ENCODE measurements at places on chromosomes 7 and 10.

DNA sequence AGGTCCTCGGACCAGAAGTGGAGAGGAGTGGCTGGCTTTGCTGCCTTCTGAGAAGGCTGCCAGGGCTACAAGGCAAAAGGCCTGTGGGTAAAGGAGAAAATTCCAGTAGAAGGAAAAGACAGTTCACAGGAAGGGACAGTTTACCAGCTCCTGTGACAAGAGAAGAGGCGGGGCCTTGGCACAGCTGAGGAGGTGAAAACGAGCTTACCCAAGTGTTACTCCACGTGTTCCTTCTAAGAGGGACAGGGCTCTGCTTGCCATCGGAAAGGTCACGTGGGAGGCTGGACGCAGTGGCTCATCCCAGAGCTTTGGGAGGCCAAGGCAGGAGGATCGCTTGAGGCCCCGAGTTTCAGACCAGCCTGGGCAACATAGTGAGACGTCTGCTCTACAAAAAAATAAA is 129.4 kb upstream of the ZNF746 start:
- DNase-seq: no peak

DNA sequence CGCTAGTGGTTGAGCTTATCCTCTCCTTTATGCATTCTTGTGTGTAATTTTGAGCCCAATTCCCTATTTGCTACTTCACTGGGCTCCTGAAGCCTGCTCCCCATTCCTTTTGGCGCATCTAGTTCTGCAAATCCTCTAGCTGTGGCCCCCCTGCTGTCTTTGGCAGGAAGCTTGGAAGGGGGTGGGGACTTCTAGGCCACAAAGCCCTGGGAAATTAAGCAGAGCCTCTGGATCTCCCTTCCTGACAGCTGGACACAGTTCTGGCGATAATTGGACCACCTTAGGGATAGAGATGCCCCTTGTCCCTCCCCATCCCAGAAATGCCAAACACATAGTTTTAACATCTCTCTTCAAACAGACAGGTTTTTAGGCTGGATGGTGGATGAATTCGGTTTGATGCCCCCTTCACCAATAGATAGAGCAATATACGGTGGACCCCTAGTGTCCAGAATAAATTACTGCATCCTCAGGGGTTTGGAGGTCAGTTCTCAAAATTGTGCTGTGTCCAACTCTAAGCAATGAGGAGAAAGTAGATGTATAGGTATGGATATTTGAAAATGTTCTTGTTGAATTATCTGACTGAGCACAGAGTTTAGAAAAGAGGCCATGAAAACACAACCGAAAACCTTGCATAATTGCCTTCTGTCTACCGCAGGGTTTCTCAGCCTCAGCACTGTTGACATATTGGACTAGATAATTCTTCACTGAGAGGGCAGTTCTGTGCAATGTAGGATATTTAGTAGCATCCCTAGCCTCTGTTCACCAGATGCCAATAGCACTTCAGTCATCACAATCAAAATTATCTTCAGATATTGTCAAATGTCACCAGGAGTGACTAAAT is 75.5 kb downstream of the PAPSS2 start:
- DNase-seq: no peak

- no peak for DNase-seq
Measured at GRCh38 chr7:116906391-116906790, 44.0 kb downstream of the CAPZA2 start.

- DNase-seq: no peak
Measured at GRCh38 chr7:26117142-26117807, 34.7 kb upstream of the NFE2L3 start.

DNA sequence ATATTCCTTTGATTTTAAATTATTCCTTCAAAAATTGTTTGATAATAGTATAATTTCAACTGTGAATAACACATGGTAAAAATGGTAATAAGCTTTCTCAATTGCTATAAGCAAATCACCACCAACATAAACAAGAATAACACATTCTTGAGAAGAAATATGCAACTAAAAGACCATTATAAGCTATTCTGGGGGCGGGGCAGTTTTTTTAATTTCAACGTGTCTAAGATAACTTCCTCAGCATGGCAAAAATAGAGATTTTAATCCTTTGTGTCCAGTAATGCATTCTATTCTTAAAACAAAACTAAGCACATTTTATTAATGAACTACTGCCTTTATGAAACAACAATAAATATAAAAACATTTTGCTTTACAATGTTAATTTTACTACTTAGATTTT is 1.5 kb downstream of the DNAJC12 start:
- no peak for DNase-seq

DNA sequence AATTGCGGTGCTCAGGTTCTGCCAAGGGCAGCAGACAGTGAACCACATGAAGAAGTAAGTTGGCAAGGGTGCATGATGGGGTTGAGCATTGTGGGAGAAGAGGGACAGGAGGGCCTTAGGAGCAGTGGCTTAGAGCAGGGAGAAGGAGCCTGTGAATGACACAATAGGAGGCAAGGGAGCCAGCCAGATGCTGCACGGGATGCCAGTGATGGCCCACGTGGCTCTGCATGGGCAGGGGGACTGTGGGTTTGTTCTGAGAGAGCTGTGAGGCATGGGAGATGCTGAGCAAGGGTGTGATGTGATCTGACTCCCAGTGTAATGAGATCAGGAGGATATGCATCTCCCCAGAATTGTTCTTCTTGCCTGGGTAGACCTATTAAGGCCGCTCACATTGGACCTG is 60.9 kb downstream of the C10orf90 start:
- DNase-seq: no peak

- DNase-seq: no peak
Measured at GRCh38 chr10:89367529-89367928, 10.3 kb upstream of the IFIT1B start.

DNA sequence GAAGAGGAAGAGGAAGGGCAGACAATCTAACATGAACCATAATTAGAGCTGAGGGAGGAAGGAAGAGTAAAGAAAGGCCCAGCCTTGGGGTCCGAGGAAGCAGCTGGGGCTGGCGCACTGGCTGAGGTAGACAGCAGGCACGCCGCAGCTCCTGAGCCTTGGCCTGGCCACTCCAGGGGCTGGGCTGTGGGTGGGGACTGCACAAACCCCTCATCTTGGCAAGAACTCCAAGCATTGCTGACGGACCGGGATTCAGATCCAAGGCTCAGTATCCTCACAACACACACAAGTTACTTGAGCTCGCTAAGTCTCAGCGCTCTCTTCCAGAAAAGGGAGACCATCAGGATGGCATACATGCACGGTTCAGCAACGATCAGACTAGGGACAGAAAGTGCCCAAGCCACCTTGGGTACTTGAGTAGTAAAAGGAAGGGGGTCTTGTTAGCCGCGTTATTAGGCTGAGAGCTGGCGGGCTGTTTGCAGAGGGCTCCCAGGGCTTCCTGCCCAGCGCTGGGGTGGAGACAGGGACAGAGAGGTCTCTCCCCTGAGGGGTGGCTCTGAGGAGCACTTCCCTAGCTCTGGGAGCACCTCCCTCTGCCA is 4.5 kb downstream of the TNS3 start:
- DNase-seq: no peak

DNA sequence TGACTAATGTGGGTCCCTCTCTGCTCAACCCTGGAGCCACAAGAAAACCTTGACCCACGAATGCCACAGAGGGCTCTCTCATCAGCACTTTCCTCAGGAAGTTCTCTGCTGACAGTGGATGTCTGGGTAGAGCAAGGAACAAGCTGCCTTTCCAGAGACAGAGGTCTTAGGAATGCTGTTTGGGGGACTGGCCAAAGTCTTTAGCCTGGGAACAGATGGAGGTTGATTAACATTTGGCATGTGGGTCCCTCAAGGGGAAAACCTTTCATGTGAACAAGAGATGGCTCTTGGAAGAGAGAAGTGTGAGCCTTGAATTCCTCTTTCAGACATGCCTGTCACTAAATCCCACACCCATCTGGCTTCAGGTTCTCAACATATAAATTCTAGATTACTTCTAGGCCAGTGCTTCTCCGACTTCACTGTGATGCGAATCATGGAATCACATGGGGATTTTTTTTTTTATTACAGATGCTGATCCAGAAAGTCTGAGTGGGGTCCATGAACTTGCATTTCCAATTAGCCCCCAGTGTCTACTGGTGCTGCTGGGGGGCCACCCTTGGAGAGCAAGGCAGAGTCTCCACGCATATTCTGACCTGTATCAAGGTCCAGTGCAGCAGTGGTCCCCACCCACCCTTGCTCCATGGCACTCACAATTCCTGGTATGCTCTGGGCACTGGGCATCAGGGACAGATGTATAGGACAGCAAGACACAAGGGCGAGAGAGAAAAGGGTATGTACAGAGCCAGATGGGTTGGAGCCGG is 360.4 kb downstream of the CXCL12 start:
- no peak for DNase-seq

DNA sequence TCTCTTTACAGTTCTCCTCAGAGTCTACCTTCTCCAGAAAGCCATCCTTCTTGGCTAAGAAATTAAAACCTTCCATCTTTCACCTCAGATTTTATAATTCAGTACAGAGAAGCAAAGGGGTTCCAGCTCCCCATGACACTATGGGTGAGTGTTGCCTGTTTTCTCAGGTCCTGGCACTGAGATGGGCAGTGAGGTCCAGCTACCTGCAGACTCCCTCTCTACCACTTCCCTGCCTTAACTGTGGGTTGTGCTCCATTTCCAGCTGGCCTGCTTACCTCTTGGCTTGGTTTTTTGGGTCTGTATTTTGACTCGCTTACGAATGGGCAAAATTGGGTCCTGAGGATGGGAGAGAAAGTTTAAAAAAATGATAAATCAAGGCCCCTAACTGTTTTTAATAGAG is 26.3 kb downstream of the ZCWPW1 start:
- DNase-seq: no peak

DNA sequence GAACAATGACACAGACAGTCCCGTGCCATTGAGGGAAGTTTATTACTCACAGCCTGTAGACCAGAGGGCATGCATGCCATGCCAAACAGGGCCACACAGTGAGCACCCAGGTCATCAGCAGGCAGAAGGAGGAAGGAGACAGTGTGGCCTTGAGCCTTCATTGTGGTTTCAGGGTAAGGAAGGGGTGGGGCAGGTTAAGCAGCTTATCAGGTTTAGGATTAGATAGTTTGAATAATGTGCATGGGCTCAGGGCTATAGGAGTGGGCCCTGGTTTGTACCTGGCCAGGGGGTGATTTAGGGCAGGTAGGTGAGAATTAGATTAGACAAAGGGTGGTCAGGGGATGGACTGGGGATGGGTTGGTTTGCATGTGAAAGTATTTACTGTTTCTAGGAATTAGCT is 67.9 kb downstream of the ADCY1 start:
- no peak for DNase-seq

GRCh38 chr10:30557884-30558283 is 71.7 kb downstream of the LYZL2 start:
- no peak for DNase-seq

Data from stimulated activated CD4-positive, alpha-beta T cell treated with anti-CD3 and anti-CD28 coated beads, Interleukin-1b, Interleukin-23, amount 100 ng/mL, for 1 hour (primary cell).